ENCODE measurements at places on chromosomes 2 and 18.

DNA sequence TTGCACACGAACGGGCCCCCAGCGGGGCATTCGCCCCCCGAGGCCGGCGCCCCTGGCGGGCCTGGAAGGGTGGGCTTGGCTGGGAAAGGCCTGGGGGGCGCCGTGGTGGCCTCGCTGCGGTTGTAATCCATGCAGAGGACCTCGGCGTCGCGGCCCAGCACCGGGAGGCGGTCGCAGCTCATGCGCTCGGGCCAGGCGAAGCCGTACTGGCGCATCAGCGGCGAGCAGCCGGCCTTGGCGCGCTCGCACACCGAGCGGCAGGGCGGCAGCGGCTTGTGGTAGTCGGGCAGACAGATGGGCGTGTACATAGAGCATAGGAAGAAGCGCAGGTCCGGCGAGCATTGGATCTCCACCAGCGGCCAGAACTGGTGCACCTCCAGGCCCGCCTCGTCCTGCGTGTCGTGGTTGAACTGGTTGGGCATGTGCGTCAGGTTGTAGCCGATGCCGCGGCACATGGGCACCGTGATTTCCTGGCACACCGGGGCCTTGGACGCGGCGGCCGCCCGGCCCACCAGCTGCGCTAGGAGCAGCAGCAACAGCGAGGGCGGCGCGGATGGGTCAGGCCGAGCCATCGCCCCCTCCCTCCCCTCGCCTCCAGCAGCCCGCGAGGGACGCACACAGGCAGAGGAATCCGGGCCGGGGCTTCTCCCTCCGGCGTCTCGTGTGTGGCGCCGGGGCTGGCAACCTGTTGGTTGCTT is 1.4 kb downstream of the FZD5 start:
- no peak for DNase-seq

DNA sequence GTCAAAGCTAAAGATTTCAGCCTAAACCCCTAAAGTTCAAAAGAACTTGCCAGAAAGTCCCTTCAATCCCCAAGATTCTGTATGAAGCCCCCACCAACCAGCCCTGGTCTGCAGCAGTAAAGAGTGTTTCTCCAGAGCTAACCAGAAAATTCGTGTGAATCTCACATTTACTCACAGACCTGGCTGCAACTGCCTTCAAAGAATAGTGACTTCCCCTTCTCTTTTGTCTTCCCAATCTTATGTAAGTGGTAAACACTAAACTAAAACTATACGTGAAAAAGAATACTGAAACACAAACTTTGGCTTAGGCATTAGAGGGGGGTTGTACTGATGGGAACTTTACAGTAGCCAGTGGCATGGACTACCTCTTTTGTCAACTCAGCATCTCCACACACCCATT is 50.6 kb upstream of the SETBP1 start:
- no peak for DNase-seq

GRCh38 chr2:217975626-217976025 is 27.2 kb downstream of the TNS1 start:
- DNase-seq: no peak

DNA sequence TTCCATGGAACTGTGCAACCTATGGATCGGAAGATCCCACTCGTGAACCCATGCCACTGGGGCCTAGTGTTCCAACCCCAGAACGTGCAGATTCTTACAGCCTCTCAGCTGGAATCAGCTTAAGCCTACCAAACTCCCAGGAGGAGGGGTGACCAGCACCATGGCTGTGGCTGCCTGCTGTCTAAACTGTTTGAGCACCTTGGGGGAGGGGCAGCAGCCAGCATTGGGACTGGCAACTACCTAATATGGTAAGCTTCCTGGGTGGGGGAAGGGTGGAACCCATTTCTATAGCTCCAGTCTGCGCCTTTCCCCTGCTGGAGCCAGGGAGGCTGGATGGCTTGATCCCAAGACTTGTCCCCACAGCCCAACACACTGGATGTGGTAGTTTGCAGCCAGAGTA is 10.7 kb upstream of the POLE4 start:
- DNase-seq: no peak

GRCh38 chr18:24006712-24007313 is 7.7 kb upstream of the TTC39C start:
- no peak for DNase-seq

- no peak for DNase-seq
Observed at GRCh38 chr2:209094221-209094620, 329.6 kb upstream of the MAP2 start.

GRCh38 chr2:2621855-2622254 is 290.8 kb upstream of the MYT1L start:
- no peak for DNase-seq

- no peak for DNase-seq
Observed at GRCh38 chr2:112021781-112022231, 33.3 kb upstream of the TMEM87B start.

- DNase-seq: no peak
Observed at GRCh38 chr18:36294031-36294430, 3.5 kb upstream of the FHOD3 start.

DNA sequence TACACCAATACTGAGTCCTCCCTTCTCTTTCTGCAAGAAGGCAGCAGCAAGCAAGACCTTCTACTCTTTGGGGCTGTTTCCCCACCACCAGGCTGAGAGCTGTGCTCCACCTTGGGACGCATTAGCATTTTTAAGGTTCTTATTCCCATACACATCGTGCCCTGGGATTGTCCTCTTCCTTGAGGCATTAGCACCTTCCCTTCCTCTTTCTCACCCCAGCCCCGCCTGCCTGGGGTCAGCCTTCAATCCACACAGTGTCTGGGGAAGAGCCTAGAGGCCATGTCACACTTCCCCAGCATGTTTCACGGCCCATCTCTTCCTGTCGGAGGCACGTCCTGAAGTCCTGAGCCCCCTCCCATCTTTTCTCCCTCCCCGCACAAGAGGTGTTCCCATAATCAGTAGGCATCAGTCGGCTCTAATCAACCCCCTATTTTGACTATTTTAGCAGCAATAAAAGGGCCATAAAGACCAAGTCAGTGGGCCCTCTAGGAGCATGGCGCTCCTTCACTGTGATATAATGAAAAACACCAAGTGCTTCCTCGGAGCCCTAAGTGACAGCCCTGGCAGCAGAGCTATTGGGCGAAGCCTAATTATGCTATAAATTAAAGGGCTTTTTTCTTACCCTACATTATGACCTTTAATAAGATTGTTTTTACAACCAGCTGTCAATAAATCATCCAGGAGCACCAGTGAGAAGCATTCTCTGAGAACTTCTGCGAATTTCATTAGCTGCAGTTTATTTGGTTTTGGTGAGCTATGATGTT is 55.0 kb upstream of the PKDCC start:
- DNase-seq: no peak

GRCh38 chr2:123128951-123129350 is 896.1 kb upstream of the CNTNAP5 start:
- no peak for DNase-seq

DNA sequence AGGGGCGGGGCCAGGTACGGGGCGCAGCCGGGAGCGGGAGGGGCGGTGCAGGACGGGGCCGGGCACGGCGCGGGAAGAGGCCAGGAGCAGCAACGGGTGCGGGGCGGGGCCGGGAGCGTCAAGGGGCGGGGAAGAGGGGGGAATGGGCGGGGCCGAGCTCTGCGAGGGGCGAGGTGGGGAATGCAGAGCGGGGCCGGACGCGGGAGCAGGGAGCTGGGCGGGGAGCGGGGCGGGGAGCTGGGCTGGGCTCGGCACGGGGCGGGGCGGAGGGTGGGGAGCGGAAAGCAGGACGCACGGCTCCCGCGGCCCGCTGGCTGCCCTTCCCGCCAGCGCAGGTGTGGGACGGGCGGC is at the start of gene IMPA2:
Gene IMPA2 (plus strand): TSS at position 316 of the 351 bp plus-strand sequence. CDS start 163 bp downstream, outside the sequence.
- DNase-seq: no peak

DNA sequence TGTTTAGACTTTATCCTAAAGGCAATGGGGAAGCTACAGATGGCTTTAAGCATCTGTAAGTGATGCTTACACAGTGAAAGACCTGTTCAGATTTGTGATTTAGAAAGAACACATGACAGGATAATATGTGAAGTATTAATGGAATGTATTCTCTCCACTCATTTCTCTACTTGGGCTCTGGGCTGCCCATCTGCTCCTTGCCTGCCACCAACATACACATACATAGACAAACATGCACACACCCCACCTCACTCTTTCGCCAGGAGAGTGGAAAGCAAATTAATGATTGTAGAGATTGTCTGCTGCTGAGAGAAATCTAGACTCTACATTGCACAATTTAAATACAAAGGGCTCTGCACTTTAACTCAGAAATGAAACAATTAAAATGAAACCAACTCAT is 61.0 kb upstream of the NFE2L2 start:
- DNase-seq: no peak

DNA sequence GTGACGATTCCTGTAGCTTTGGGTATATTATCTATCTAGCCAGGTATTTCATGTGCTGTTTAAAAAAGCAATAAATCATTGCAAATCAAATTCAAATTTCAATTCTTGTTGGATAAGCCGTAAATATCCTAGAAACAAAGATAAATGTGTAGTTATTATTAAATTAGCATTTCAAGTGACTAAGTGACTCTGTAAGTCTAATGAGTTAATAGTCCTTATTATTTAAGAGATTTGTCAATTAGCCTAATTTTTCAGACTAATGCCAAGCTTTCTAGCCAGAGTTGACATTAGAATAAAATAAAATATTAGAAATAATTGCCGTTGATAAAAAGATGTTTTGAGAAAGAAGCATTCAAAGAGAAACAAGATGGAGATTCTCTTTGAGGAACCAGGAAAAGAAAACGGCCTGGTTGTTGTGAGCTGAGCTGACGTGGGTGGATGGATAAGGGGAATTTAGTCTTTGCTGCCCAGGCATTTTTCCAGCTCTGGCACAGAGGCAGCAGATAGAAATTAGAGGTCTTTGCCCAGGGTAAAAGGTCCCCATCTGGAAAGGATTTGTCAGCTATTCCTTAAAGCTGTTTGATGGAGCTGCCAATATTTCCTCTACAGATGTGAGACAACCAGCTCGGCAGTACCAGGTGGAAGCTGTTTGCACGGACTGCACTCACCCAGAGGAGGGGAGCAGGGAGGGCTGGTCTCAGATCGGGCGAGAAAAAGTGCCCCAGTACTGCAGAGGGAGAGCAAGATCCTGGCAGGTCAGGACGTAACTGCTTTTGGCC is 117.3 kb upstream of the SEC11C start:
- DNase-seq: no peak

DNA sequence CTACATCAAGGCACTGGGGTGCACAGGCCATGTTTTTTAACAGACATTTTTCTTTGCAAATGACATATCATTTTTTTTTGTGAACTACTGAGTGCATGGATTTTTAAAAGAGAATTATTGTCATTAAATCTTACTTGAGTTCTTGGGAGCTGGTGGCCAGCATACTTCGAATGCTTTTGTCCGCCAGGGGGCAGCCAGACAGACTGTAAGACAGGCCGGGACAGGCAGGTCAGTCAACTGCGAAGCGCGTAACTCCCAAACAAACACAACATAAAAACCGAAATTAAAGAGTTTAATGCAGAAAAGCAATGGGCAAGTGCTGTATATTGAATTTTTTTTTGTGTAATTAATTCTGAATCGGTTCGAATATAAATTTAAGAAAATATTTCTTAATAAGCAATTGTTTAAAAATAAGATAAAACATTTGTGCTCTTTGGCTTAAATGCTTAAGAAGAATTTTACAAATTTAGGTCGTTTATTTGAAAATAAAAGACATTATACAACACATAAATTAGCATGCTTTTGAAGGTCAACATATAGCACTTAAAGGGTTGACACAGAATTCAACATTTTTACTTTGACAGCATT is 142.2 kb upstream of the PXDN start:
- no peak for DNase-seq

- no peak for DNase-seq
Observed at GRCh38 chr2:183812091-183812490, 687.8 kb downstream of the NUP35 start.

DNA sequence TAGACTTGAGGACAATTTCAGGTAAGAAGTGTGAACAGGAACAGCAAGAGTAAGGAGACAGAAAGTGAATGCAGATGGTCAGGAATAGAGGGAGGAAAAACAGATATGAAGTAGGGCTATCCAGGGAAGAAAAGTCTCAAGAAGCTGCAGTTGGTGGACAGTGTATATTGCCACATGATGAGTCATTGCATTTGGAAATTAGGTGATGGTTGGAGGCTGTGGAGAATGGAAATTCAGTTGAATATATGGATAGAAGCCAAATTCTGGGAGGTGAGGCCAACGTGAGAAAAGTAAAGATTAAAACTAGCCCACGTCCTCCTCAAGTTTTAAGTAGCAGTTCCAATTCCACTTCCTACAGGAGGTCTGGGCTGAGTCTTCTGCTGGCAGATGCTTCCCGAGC is 158.4 kb downstream of the UBE2E3 start:
- no peak for DNase-seq

GRCh38 chr2:54372361-54372760 is 83.8 kb upstream of the SPTBN1 start:
- DNase-seq: no peak

DNA sequence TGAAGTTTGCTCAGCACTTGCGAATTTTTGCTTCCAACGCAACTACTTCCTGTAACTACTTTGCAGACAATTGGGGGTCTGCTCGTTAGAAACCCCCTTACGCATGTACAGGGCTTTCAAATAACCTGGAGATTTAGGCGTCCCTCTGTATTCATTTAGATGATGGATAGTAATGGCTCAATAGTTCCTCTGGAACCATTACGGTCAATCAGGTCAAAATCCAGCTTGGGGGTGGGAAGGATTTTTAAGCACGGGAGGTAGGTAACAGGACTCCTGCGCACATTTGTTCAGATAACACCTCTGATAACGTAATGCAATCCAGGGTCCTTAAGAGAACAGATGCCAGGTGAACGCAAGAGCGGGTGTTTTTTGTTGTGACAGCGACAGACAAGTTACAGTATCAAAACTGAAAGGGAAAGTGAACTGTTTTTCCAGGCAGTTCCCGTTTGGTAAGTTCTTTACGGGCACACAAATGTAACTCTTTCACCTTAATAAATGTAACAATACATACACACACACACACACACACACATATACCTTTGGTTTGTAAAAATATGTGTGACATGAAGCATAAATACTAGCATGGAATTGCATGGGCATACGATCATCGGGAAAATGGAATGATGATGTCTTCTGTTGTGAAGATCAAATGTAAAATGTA is 3.8 kb upstream of the OSR1 start:
- peak; percentile 31 for DNase-seq

DNA sequence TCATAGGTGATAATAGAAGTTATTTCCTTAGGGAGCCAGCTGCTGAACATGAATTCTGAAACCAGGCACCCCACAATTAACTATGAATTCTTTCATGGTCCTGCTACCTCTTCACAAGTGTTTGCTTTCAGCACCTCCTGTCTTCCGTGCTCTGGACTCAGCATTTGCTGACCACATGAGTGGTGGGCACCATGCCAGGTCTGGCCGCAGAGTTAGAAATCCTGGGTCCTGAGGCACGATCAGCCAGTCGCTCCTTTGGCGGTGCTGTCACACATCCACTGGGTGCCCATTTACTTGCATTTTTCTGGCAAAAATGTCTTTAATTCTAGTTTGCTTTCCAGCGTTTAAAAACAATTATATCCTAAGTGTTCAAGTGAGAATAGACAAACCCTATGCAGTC is 196.4 kb upstream of the PXDN start:
- peak; percentile 71 for DNase-seq

GRCh38 chr2:205321231-205321630 is 361.1 kb upstream of the NRP2 start:
- no peak for DNase-seq
